ENCODE measurements at places on chromosomes 6 and 20. TPM values are rescaled to one million over a fixed set of nuclear protein-coding genes. Genes with fewer than 3 reads are reported as not detected.
A peak's percentile ranks its signal among the peaks of the same experiment; 100 is the strongest.

DUSP15 gene
- total RNA-seq: 0.27 TPM

SEMG1 gene
- 0.21 TPM for total RNA-seq

SPEF1 gene
- total RNA-seq: 0.14 TPM

COL12A1 gene
- 5.5 TPM for total RNA-seq

VWA7 gene
- total RNA-seq: 11.8 TPM

ASIP gene
- total RNA-seq: not detected

ENPP3 gene
- 21.2 TPM for total RNA-seq

NNAT gene
- 3.4 TPM for total RNA-seq

BNIP5 gene
- total RNA-seq: 14.4 TPM

TBXT gene
- not detected for total RNA-seq

PCK1 gene
- total RNA-seq: 214 TPM

GRCh38 chr6:7171119-7171518 lies 63.4 kb downstream of the RREB1 start:
- peak; percentile 84 for DNase-seq

- DNase-seq: no peak
Measured at GRCh38 chr6:166969390-166970002, 13.1 kb upstream of the RNASET2 start.

DNA sequence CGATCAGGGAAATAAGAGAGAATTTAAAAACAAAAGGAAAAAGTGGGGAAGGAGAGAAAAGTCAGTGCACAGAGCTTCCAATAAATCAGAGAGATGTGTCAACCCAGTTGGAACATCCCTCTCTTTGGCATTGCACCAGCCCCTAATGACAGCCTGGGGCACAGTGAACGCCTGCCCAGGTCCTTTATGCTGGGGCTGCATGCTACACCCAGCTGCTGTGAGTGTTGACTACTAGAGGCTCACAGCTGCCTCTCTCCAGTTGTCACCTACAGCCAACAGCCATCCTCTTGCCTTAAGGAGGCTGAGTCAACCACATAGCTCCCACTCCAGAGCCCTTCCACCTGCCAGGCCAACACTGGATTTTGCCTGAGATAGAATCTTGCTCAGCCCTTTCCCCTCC lies 19.0 kb downstream of the OR2H2 start:
- DNase-seq: no peak

DNA sequence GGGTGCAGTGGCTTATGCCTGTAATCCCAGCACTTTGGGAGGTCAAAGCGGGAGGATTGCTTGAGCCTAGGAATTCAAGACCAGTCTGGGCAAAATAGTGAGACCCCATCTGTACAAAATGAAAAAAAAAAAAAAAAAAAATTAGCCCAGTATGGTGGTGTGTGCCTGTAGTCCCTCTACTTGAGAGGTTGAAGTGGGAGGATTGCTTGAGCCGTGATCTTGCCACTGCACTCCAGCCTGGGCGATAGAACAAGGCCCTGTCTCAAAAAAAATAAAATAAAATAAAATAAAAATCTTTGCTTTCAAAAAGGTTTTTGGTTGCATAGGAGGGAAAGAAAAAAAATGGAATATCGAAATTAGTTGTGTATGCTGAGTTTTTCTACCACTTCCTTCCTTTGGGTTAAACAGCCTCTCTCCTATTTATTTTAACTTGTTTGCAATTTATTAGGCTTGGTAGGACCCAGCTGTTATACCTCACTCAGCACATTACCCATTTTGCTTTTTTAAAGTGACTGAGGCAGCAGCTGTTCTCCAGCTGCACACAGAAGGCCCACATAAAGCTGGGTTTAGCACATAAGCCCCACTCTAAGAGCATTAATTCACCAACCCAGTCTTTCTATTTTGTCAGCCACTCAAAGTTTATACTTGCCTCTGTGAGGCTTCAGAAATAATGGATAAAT lies 152.3 kb downstream of the ZFAND3 start:
- no peak for DNase-seq

GRCh38 chr6:18284261-18284660 lies 19.9 kb upstream of the DEK start:
- DNase-seq: no peak

DNA sequence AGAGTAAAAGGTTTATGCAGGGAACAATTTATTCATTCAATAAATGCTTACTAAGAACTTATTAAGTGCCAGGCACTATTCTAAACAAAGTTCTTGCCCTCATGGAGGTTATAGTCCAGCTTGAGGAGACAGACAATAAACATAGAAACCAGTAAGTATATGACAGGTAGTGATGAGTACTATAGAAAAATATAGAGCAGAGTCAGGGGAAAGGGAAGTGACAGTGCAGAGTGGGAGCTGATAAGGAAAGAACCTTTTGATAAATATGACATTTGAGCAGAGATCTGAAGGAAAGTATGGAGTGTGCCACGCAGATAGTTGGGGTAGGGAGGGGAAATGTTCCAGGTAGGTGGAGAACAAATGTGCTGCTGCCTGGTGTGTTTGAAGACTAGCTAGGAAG lies 12.1 kb downstream of the ACSS2 start:
- DNase-seq: no peak

- no peak for DNase-seq
Measured at GRCh38 chr20:45503403-45503802, 12.0 kb downstream of the SPINT3 start.

DNA sequence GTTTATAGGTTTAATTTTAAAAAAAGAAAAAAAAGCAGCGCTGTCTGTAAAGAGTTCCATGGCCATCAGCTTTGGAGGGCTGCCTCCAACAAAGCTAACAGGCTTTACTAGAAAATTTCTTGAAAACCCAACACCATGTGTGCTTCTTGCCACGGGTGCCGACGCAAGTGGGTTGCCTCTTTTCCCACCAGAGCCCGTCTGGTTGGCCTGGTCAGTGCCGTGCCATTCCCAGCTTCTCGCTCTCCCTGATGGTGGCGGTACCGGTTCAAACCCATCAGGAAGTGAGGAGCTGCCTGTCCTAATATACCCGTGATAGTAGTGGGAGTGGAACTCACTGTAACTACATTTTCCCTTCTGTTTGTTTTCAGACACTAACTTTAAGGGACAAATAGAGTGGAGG lies 73.7 kb downstream of the CDH4 start:
- no peak for DNase-seq

DNA sequence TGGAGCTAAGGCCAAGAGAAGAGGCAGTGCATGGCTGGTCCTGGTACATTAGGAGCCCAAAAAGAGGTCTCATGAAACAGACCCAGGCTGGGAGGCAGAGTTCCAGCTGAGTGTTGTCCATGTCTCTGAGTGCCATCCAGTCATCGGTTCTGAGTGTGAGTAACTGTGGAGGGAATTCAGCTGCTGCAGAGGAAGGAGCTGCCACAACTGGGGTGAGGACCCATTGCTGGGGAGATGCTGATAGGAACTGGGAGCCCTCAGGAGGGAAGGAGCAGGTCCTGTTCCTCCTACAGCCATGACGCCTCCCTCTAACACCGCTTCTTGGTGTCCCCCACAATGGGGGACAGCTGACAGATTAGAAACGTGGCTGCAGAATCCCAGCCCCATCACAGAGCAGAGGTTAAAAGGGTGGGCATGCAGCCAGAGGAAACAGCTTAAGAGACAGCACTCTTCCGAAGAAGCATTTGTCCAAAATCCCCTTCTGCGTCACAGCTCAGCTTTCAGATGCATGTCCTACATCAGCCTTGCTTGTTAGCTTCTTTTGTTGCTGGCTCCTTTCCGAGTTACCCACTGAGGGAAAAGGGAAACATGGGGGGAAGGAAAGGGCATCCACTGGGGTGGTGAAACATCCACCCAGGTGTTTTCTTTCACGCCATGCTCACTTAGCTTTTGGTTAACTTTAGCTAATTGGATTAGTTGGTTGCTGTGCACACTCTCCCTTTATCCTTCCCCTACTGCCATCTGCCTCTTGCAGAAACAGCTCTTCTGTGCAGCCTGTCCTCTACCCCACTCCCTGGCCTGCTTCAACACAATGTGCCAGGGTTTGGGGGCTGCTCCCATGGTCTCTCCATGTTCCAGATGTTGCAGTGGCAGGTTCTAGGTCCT lies 239.2 kb downstream of the SYNDIG1 start:
- no peak for DNase-seq

DNA sequence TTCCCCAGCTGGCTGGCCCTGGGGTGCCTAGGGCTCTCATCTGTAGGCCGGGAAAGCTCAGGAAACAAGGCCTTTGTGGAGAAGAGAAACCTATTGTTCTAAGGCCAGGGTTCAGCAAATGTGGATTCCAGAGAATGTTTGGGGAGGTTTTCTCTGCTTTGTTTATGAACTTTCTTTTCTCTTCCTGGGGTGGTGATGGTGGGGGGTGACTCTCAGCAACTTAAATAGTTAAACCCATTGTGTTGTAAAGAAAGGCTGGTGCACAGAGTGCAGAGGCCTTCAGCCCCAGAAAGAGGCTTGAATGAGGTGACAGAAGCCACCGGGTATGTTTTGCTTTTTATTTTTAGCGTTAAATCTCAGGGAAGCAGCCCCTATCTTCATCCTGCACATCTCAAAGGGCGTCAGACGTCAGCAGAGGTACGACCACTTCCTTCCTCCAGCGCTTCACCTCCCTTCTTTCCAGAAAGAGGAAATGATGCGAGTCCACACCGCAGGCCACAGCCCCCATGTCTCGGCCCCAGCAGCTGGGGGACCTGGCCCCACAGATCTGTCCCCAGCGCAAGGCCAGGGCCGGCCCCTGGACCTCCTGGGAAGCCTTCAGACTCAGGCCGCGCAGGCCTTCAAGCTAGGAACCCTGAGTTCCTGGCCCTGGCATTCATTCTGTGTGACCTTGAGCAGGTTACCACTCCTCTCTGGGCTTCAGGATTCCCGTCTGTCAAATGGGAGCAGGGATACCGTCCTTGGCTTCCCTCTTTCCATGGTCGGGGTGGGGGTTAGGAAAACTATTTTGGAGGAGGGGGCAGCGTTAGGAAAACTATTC lies 605 bp upstream of the PPP1R16B start:
- DNase-seq: peak; percentile 49

DNA sequence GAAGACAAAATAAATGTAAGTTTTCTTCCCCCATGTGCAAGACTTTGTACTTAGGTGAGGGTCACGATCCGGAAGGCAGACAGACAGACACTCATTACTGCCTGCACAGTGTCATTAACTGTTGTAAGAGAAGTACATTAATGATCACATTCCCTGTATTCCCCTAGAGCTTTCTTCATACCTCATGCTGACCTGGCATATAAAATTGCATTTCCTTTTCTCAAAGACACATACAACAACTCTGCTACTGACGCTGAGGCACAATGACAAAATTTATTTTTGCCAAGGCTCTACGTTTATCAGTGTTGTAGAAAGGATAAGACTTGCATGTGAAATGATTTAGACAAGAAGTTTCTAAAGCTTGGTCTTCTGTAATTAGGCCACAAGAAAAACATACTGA lies 3.0 kb upstream of the SYCP2 start:
- DNase-seq: no peak

DNA sequence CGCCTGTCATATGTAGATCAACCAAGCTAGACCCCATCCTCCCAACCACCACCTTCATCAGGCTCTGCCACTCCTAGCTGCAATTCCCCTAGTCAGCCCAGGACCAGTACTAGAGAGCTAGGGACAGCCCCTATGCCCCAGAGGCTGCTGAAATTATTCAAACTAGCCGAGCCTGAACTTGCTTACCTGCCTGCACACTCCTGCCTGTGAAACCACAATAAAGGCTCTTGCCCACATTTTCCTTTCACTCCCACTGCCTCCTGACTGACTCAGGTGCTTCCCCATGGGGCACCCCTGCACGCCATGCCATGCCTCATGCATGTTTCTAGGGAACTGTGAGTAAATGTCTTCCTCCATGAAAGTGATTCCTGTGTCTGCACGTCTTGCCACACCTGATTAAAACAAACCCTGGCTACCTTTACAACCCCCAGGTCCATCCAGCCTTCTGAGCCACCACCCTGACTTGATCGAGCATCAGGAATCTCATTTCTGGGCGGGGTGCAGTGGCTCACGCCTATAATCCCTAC lies 66.5 kb upstream of the IER3 start:
- peak; percentile 32 for DNase-seq

GRCh38 chr6:138246650-138247440 lies 28.6 kb upstream of the PBOV1 start:
- no peak for DNase-seq

DNA sequence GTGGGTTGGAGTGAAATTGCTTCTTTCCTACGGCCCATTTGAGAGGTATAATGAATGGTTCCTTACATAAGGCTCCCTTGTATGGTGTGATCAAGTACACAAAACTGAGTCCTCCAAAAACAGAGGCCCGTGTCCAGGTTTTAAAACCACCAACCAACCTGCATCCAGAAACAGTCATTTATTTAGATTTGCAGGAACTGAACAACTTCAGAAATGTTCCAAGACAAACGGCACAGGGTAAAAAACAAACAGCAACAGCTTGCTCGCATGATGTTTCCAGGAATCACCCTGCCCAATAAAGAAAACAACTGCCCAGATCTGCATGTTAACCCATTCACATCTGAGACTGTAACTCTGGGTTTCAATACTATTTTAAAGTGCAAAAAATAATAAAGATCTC lies 40.2 kb upstream of the TRAM2 start:
- DNase-seq: no peak

DNA sequence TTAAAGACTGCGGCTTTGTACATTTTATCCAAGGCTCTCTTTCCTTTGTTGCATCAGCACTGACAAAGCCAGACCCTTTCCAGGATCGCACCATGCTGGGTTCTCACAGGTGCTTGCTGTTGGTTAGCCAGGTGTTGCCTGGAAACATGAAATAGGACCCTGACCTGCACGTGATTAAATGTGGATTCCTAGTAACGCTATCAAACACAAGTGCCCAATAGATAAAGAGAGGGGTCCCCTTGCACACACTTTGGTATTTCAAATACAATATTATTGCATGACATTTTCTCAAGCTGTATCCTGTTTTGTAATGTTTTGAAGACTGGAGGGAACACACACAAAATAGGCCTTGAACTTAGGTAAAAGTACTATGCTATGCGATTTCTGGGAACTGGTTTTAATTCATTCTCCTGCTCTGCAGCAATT lies 73.3 kb downstream of the AKAP12 start:
- no peak for DNase-seq

DNA sequence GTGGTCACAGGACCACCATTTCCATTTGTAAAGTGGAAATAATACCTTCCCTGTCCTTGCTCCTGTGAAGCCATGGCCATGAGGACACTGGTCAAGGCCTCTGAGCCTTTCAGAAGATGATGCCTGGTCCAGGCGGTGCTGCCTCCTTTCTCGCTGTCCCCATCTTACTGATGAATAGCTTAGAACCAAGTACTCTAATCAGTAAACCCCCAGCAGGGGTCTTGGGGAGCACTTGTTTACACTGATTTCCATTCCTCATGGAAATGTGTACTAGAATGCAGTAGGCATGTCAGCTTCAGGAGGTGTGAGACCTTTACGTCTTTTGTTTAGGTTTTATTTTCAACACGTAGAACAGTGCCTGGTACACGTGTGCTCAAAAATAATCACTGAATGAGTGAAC lies 75.1 kb downstream of the DZANK1 start:
- DNase-seq: no peak

DNA sequence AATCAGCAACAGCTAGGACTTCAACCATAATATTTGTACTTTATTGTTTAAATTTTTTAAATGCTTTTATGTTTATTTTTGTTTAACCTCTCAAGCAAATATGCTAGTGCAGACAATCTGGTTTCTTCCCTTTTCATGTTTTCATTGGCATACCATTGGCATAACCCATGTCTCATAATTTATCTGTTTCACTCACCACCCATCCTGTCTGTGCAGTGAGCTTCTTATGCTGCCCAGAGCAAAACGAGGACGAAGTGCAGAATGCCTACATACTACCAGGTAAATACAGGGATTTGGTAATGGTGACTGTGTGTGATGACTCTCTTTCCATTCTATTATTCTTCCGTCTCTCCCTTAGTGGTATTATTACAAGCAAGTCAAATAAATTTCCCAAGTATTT lies 361.4 kb upstream of the KCNQ5 start:
- DNase-seq: no peak

GRCh38 chr6:148112851-148113319 lies 229.8 kb upstream of the SASH1 start:
- no peak for DNase-seq
